ENCODE measurements at places on chromosomes 2 and 18. TPM values are rescaled to one million over a fixed set of nuclear protein-coding genes. Genes with fewer than 3 reads are reported as not detected.

The LINC00305 gene
- total RNA-seq, result not detected

The TDRD15 gene
- total RNA-seq, result not detected

The SPP2 gene
- not detected for total RNA-seq

The TRPM8 gene
- total RNA-seq, result 71.3 TPM

The MOCOS gene
- 3.9 TPM for total RNA-seq

The SPC25 gene
- total RNA-seq, result 2.2 TPM

The C2orf80 gene
- not detected for total RNA-seq

The SH2D6 gene
- total RNA-seq, result 1.8 TPM

The DSG1 gene
- total RNA-seq, result 0.32 TPM
